ENCODE measurements at places on chromosomes 2 and 18. TPM values are rescaled to one million over a fixed set of nuclear protein-coding genes. Genes with fewer than 3 reads are reported as not detected.

GRCh38 chr2:111691164-111691875, 192.7 kb downstream of the ANAPC1 start:
- no peak for DNase-seq

- DNase-seq: peak; percentile 28
These were observed 21.7 kb downstream of the LBH start for GRCh38 chr2:30252723-30253701.

DNA sequence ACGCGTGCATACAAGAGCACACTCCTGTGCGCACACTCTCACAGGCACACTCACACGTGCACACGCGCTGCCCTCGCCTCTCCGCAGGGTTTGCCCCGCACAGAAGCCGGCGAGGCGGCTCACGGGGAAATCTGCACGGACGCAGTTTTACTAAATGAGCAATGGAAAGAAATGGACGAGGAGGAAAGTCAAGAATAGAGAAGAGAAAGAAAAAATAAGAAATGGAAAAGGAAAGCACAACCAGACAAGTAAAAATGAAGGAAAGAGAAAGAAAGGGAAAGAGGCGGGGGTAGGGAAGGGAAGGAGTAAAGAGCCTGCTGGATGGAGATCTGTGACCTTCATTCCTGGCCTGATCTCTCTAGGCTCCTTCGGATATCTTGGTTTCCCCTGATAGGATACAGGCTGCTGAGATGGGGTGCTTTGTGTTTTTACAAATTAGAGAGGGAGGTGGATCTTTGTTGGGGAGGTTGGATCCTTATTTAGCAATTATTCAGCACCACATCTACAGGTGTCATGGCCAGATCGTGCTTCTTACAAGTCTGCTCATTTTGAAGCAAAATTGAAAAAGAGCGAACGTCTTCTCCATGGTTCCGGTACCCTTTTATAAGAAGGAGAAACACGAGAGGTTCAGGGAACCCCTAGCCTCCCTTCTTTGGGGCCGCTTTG, 693 bp upstream of the LRP2 start:
- no peak for DNase-seq

DNA sequence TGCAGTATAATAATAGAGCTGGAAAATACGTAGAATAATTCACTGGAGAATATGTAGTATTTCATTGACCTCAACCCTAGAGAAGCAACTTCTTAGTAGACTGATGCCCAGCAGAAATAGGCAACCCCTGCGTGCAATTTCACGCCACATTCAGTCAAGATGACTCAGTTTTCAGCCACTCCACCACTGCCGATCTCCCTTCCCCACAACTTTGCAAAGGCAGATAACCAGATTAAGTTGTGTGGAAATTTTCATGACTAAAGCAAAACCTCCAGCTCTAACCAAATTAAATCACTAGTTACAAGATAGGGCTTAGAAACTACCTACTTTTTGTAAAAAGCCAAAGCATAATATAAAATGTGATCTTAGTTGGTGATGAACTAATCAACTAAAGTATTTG, 63.3 kb upstream of the STK17B start:
- DNase-seq: no peak

GRCh38 chr2:229661478-229661877, 52.9 kb downstream of the DNER start:
- no peak for DNase-seq

GRCh38 chr2:72233211-72233610, 85.5 kb upstream of the CYP26B1 start:
- no peak for DNase-seq

- peak; percentile 28 for DNase-seq
These were observed 26.9 kb upstream of the KCTD1 start for GRCh38 chr18:26574958-26575864.

- no peak for DNase-seq
These were observed 276.8 kb upstream of the HDAC4 start for GRCh38 chr2:239677453-239678185.

DNA sequence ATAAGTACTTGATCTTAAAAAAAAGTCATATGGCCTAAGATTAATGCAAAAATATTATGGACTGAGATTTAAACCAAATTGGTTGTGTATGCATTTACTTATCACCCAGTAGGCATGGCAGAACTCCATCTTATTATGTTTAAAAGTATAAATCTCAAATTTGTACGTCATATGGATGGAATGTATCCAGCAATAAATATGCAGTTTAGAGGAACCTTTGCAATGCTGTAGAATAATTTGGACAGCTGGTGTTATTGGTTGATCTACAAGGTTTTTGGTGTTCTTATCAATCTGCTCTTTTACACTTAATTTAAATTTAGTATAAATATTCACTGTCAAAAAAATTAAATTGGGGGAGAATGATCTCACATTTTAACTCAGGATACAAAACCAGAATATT, 640.2 kb downstream of the SATB2 start:
- DNase-seq: no peak

- DNase-seq: no peak
These were observed at the start of gene NLRC4 for GRCh38 chr2:32264422-32265105. Gene NLRC4 (minus strand): TSS chr2:32264886. CDS start chr2:32256775, 8,111 bp downstream.

GRCh38 chr2:152622219-152622618, 95.0 kb downstream of the PRPF40A start:
- DNase-seq: no peak

DNA sequence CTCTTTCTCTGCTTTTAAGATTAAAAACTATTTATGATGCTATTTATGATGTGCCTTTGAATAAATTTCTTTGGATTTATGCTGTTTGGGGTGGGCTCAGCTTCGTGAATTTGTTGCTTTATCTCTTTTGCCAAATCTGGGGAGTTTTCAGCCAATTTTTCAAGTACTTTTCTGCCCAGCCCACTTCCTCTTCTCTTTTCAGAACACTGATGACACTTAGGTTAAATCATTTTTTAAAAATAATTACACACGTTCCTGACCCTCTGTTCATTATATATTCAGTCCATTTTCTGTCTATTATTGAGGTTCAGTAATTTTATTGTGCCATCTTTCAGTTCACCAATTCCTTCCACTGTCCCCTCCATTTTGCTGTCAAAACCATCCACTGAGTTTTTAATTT, 14.8 kb upstream of the BCL2L11 start:
- DNase-seq: no peak

GRCh38 chr18:14085770-14086457, 46.3 kb downstream of the ZNF519 start:
- no peak for DNase-seq

GRCh38 chr2:42337846-42338566, 23.0 kb downstream of the COX7A2L start:
- DNase-seq: no peak

GRCh38 chr2:218557941-218558340, 10.2 kb downstream of the USP37 start:
- DNase-seq: no peak

DNA sequence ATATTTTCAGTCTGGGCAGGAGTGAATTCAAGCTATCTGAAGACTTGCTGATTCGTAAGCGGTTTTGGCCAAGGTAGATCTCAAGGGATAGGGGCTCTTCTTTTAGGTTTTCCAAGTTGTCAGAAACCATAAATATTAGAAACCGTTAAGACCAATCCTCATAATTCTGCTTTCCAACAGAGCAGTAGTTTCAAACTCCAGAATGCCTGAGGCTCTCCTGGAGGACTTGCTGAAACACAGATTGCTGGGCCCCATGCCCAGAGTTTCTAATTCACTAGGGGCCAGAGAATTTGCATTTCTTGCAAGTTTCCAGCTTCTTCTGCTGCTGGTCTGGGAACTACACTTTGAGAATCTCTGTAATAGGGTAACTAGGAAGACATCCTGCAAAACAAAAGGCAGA, 1855.7 kb upstream of the CELF4 start:
- no peak for DNase-seq

DNA sequence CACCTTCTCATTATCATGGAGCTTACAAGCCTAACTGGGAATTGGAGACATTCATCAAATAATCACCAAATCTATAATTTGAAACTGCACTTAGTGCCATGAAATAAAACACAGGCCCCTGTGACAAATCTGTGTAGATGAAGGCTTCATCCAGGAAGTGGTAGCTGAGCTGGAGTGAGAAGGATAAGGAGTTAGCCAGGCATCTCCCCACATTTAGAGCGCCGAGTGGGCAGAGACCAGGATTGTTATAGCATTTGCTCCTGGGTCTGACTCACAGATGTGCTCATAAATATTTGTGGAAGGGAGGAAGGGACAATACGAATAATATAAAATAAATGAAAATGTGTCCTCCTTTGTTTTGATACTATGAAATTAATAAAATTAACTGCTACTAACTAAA, 2.5 kb upstream of the MAT2A start:
- DNase-seq: no peak

GRCh38 chr2:128986867-128987268, 668.2 kb upstream of the HS6ST1 start:
- no peak for DNase-seq

DNA sequence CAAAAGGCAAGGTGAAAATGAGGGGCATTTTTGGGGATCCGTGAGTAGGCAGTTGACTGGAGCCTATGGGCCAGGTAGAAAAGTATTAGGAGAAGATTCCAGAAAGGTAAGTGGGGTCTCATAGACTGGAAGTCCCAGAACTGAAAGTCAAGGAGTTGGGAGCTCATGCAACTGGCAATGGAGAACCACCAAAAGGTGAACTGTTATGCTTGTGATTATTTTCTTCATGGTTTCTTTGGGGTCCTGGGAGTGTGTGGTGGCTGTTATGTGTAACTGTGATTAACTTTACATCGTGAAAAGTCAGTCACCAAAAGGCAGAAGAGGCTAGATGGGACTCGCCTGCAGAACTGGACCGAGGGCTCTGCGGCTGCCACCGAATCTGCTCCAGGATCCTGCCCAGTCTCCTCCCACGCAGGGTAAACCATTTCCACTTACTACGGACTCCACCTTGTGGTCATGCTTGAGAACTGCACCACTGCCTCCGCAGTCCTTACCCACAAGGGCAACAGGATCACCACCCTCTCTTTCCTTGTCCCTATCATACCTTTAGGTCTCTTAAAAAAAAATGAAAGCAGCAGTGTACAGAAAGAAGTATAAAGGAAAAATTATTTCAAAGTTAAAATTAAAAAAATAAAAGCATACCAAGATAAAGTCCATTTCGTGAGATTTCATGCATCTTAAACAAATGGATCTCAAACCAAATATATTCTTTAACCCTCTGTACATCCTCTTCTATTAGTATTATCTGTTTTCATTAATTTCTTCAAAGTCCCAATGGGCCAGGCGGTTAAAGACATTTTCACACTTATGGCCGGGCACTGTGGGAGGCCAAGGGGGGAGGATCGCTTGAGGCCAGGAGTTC, 15.6 kb upstream of the CEP68 start:
- peak; percentile 54 for DNase-seq

DNA sequence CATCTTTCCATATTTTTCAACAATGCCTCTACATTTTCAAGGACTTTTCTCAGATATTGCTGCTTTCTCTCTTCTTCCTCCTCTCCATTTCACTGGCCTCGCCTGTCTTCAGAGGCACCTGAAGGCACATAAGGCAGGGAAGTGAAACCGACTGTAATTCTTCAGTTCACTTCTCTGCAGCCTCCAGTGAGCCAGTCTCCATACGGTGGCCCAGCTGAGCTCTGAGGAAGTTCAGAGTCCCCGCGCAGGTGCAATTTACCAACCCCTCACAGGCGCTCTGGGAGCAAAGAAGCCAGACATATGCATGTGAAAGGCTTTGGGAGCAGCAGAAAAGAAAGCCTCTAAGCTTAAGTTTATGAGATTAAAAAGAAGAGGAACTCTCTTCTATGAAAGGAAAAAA, 12.4 kb downstream of the KLHL14 start:
- DNase-seq: no peak

- DNase-seq: no peak
These were observed 44.3 kb downstream of the ZC3H15 start for GRCh38 chr2:186530314-186530713.

- DNase-seq: no peak
These were observed 12.3 kb downstream of the BCL11A start for GRCh38 chr2:60541056-60541651.

GRCh38 chr2:158066046-158066713, 35.5 kb upstream of the UPP2 start:
- no peak for DNase-seq

GRCh38 chr18:68387246-68387645, 327.7 kb downstream of the TMX3 start:
- DNase-seq: no peak

GRCh38 chr18:22613788-22614187, 196.1 kb upstream of the CTAGE1 start:
- no peak for DNase-seq

The PLEK gene
- 6.5 TPM for polyA plus RNA-seq

The TMEFF2 gene
- polyA plus RNA-seq: 14.8 TPM

The GKN1 gene
- not detected for polyA plus RNA-seq

The WDR35 gene
- polyA plus RNA-seq: 23.5 TPM

The GCFC2 gene
- polyA plus RNA-seq: 56.8 TPM

The GPR39 gene
- 4.2 TPM for polyA plus RNA-seq

The ACTG2 gene
- 1.1 TPM for polyA plus RNA-seq

The AMER3 gene
- polyA plus RNA-seq: not detected

The SULT1C2 gene
- 62.5 TPM for polyA plus RNA-seq

The MAB21L4 gene
- polyA plus RNA-seq: 1.4 TPM

The KLHL14 gene
- 25.0 TPM for polyA plus RNA-seq

The POTEI gene
- 0.10 TPM for polyA plus RNA-seq

The SCN3A gene
- polyA plus RNA-seq: 0.39 TPM

The ITPRID2 gene
- 179 TPM for polyA plus RNA-seq

The CDK15 gene
- 1.3 TPM for polyA plus RNA-seq

The ACTR1B gene
- polyA plus RNA-seq: 62.1 TPM

The WDR12 gene
- polyA plus RNA-seq: 125 TPM

The ZSWIM2 gene
- polyA plus RNA-seq: not detected

The TLX2 gene
- polyA plus RNA-seq: not detected
